ENCODE measurements at places on chromosomes 5 and 9. TPM values are rescaled to one million over a fixed set of nuclear protein-coding genes. Genes with fewer than 3 reads are reported as not detected.

- no peak for DNase-seq
Measured at GRCh38 chr9:129852579-129852978, 17.3 kb downstream of the USP20 start.

The MARCHF6 gene
- total RNA-seq = 229 TPM

The C9 gene
- total RNA-seq = under 0.01 TPM

- DNase-seq = no peak
Measured at GRCh38 chr5:35717718-35718117, 100.1 kb downstream of the SPEF2 start.

DNA sequence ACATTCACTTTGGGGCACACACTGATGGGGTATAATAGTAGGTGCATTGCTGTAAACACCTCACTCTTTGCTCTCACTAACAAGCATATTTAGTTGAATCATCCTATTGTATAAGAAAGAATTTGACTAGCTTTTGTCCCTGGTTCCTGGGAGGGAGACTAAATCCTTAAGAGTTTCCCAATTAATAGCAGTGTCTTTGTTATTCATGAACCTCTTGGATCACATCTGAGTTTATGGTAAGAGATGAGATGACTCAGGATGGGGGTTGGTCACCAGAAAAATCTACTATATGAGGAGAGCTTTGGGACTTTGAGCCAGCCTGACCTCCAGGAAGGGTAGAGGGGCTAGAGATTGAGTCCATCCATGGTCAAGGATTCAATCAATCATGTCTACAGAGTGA, 56.8 kb downstream of the PUM3 start:
- no peak for DNase-seq

The ADAMTS13 gene
- total RNA-seq = 2.0 TPM

DNA sequence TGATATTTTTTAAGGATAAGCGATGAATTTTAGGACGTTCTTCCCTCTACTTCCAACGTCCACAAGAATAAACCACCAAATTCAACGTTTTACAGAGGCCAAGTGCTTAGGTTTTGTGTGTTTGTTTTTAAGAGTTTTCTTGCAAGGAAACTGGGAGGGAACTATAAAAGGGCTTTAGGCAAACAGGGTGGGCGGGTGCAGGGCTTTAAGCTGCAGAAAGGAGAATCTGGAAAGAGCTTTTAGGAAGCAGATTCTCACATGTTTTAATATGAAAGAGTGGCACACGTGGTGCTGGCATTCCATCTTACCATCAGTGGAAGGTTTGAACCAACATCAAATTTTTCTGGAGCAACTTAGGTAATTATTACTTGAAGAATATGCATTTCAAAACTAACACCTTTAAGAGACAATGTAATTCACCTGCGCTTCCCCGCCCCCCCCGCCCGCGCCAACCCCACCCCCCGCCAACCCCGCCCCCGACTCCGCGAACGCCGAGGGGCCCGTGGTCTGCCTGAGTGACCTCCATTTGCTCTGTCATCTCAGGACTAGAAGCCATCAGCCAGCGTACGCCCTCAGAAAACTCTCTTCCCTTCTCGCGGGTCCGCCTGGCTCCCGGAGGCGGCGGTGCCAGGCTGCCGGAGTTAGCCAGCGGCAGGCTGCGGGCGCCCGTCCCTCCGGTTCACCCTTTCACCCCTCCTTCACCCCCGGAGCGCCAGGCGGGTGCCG, 911 bp upstream of the PIK3R1 start:
- peak; percentile 75 for DNase-seq

The NR5A1 gene
- not detected for total RNA-seq
